Right atrium auricular region (tissue), 2 donors: ENCODE measurements at places on chromosomes 7 and 10. TPM values are rescaled to one million over a fixed set of nuclear protein-coding genes. Genes with fewer than 3 reads are reported as not detected.

CYP2C9 gene
- total RNA-seq: not detected

LRRC17 gene
- 1.8 TPM for total RNA-seq

STEAP4 gene
- 9.6 TPM for total RNA-seq

ELAPOR2 gene
- total RNA-seq: 4.0 TPM

GRID2IP gene
- not detected for total RNA-seq

DYNC1I1 gene
- total RNA-seq: 41.3 TPM

MGAM2 gene
- total RNA-seq: 0.15 TPM

CRTAC1 gene
- 5.6 TPM for total RNA-seq

ABHD11 gene
- 31.5 TPM for total RNA-seq

CPXM2 gene
- 8.3 TPM for total RNA-seq

GHRHR gene
- not detected for total RNA-seq

SLC29A3 gene
- total RNA-seq: 1.8 TPM

MNX1 gene
- not detected for total RNA-seq

SFTPD gene
- 2.1 TPM for total RNA-seq

CAMK1D gene
- 27.2 TPM for total RNA-seq

INPP5A gene
- total RNA-seq: 116 TPM

DGKB gene
- total RNA-seq: 0.63 TPM

CFAP69 gene
- total RNA-seq: 1.2 TPM

SPDYE16 gene
- not detected for total RNA-seq

CYP3A5 gene
- total RNA-seq: 0.59 TPM

HBP1 gene
- 69.8 TPM for total RNA-seq

CALML3 gene
- total RNA-seq: not detected

CFAP58 gene
- total RNA-seq: 4.8 TPM

CRHR2 gene
- 0.22 TPM for total RNA-seq

CHN2 gene
- 2.7 TPM for total RNA-seq

PRLHR gene
- not detected for total RNA-seq

HMX2 gene
- total RNA-seq: not detected

SFRP5 gene
- 140 TPM for total RNA-seq

PPP1R17 gene
- not detected for total RNA-seq

ANXA8L1 gene
- 12.5 TPM for total RNA-seq

TMEM243 gene
- total RNA-seq: 5.6 TPM

SOSTDC1 gene
- 5.9 TPM for total RNA-seq

FOXP2 gene
- total RNA-seq: 2.0 TPM

CLDN3 gene
- total RNA-seq: not detected

PRPS1L1 gene
- total RNA-seq: not detected

TMEM176A gene
- 102 TPM for total RNA-seq

VIPR2 gene
- total RNA-seq: 13.4 TPM

CTNNA3 gene
- 20.3 TPM for total RNA-seq

ANKRD7 gene
- 1.1 TPM for total RNA-seq
